ENCODE measurements at places on chromosomes 6 and 20. TPM values are rescaled to one million over a fixed set of nuclear protein-coding genes. Genes with fewer than 3 reads are reported as not detected.

Gene SMIM28
- not detected for polyA plus RNA-seq

Gene MTFR2
- 3.2 TPM for polyA plus RNA-seq

Gene SNX9
- polyA plus RNA-seq, result 46.9 TPM

GRCh38 chr6:2447931-2448330 lies 202.5 kb upstream of the GMDS start:
- no peak for DNase-seq

DNA sequence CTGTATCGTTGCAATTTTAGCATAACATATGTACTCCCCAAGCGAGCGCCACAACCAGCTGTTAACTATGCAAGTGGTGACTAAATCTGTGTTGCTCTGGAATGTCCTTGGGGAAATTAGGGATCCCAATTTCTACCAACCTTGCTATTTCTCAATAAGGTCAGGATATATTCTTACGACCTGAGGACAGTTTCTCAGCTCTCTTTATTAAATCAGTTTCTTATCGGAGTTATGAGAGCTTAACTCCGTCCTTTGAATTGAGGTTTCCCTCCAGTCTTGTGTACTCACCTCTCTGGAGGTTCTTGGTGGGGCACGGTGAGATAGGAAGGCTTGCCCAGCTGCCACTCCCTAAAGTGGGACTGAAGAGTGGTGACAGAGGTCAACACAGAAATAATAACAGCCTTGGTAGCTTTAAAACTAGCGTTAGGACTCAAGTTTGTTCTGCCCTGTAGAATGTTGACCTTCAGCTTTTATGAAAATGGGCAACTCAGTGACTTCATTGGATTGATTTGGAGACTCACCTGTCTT lies 694 bp downstream of the MRPS18B start:
- no peak for DNase-seq

DNA sequence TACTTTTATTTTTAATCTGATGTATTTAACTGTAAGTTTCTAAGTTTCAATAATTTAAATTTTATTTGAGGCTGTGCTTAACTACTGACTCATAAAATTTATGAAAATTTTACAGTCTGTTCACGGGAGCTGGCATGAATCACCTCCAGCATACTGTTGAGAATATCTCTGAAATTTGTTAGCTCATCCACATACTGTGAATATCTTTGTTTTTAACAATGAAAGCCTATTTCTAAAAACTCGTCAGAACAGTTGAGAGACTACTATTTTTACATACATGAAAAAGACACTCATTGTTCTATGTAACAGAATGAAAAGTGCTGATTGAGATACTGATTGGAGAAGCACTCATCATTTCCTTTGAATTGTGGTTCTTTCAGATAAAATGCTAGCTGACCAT lies 749.3 kb downstream of the TENT5A start:
- no peak for DNase-seq

- no peak for DNase-seq
These were observed 253.3 kb upstream of the JAG1 start for GRCh38 chr20:10927011-10927583.

- DNase-seq, result no peak
These were observed 6.9 kb downstream of the PI3 start for GRCh38 chr20:45181639-45182038.

- DNase-seq, result no peak
These were observed 168.4 kb upstream of the TNFAIP3 start for GRCh38 chr6:137698636-137699030.

DNA sequence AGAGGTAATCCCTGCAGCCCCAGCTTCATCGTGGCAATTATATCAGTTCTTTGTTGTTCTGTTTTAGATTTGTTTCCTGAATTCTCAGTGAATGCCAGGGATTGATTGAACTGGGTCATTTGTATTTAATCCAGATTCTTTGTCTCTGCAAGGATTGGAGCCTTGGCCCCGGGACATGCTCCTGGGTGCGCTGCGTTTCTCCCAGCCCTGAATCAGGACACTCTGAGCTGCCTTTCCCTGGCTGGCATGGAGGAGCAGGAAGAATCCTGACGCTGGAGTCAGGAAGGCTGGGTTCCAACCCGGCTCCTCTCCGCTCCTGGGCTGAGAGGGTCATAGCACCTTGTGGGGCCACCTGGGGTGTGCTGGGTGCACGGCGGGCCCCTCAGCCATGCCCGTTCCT lies 545.6 kb downstream of the QKI start:
- DNase-seq, result no peak

DNA sequence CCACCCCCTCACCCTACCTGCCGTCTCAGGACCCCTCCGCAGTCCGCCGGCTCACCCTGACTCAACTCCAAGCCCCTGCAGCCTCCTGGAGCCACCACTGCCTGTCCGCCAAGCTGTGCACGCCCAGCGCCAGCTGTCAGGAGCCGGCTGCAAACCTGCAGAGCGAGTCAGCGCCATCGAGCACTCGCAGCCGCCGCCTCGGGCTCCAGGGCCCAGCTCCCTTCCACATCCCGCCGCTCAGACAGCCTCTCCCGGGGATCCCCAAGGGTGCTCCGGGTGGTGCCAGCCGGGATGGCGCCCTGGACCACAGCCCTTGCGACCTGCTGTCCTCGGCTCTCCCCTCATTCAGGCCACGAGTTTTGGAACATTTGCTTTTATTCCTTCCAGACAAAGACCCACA lies 4.3 kb downstream of the TNNC2 start:
- DNase-seq, result no peak

GRCh38 chr6:84432619-84433018 lies 205.2 kb upstream of the CEP162 start:
- no peak for DNase-seq

DNA sequence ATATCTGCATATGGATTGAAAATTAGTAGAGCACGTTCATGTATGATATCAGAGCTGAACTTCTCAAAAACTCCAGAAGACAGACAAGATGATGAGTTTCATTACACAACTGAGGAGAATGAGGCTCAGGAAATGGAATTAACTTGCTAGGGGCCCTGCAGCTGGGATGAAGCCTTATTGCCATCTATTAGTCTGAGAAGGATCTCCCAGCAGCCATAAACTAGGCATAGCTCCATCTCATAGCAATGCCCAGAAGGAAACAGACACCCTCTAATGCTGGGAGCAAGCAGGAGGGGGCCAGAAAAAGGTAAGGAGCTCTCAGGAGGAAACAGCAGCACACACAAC lies 18.0 kb downstream of the TFEB start:
- DNase-seq, result no peak

GRCh38 chr6:89139509-89140346 lies 6.1 kb upstream of the PM20D2 start:
- DNase-seq, result no peak

GRCh38 chr20:33810259-33810658 lies 889 bp upstream of the CHMP4B start:
- DNase-seq, result no peak

GRCh38 chr20:23028392-23028791 lies 6.7 kb upstream of the SSTR4 start:
- no peak for DNase-seq

- peak; percentile 31 for DNase-seq
These were observed 54.4 kb upstream of the ZNF337 start for GRCh38 chr20:25750765-25751696.

- no peak for DNase-seq
These were observed 25.9 kb upstream of the ATXN1 start for GRCh38 chr6:16787128-16787682.

Measured in right renal pelvis (tissue), 4 donors.